Hematopoietic multipotent progenitor cell treated with erythropoietin and hydrocortisone succinate and interleukin-3 and kit ligand, for 4 days (in vitro differentiated cells): ENCODE measurements at places on chromosomes 12 and 14.

DNA sequence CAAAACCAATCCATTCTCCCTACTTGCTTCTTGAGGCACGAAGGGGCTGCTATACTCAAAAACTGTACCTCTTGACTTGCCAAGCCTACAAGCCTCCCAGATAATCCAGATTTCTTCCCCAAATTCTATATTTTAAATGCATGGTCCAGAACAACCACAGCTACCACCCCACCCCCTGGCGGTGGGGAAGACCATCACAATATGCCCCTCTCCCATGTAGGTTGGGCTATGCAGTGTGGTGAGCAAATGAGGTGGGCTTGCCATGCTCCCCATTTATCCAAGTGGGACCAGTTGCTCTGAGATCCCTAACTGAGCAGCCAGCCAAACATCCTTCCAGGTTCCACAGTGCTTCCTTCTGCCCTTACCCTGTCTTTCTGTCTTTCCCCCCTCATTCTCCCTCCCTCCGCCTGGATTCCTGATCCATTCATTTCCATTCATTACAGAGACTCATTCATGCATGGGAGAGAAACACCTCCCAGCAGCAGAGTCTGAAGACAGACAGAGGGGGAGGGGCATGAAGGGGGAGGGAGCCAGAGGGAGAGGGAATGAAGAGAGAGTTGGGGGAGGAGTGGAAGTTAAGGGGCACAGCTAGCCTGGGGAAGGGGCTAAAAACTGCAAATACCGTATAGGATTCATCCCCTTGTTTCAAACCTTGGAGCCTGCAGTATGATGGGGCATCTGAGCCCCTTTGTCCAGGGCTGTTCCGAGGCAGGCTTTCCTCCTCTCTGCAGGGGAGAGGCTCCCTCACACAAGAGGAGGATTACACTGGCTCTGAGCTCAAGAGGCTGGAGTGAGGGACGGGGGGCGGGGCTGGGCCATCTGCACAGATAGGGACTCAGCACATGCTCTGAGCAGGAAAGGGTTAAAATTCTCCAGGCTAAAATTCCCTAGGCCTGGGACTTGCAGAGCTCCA is 4.4 kb downstream of the ZNF219 start:
- DNase-seq, result no peak

GRCh38 chr14:102418169-102418852 is 55.6 kb downstream of the TECPR2 start:
- no peak for DNase-seq

- no peak for DNase-seq
Measured at GRCh38 chr12:77914081-77914488, 83.4 kb downstream of the NAV3 start.

- peak; percentile 80 for DNase-seq
Measured at GRCh38 chr12:55142669-55143565, 16.7 kb downstream of the OR9K2 start.

DNA sequence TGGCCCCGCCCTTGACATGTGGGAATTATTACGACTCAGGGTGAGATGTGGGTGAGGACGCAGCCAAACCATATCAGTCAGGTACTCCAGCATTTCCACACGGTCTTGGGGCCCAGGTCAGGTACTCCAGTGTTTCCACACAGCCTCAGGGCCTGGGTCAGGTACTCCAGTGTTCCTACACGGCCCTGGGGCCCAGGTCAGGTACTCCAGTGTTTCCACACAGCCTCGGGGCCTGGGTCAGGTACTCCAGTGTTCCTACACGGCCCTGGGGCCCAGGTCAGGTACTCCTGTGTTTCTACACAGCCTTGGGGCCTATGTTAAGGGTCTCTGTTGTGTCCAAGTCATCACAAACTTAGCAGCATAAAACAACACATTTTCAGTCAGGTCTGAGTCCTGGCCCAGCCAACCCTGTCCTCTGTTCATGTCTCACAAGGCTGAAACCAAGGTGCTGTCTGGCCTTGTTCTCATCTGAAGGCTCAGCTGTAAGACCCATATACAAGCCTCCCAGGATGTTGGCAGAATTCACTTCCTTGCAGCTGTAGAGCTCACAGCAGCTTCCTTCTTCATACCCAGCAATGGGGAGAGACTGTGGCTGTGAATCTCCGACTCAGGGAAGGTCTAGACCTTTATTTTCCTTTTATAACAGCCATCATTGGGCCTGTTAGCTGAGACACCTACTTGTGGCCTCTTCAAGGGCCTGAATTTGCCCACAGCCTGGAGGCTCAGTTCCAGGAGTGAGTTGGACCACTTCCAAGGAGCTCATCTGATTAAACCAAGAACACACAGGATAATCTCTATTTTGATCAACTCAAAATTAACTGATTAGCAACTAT is 107.6 kb upstream of the SFSWAP start:
- no peak for DNase-seq

DNA sequence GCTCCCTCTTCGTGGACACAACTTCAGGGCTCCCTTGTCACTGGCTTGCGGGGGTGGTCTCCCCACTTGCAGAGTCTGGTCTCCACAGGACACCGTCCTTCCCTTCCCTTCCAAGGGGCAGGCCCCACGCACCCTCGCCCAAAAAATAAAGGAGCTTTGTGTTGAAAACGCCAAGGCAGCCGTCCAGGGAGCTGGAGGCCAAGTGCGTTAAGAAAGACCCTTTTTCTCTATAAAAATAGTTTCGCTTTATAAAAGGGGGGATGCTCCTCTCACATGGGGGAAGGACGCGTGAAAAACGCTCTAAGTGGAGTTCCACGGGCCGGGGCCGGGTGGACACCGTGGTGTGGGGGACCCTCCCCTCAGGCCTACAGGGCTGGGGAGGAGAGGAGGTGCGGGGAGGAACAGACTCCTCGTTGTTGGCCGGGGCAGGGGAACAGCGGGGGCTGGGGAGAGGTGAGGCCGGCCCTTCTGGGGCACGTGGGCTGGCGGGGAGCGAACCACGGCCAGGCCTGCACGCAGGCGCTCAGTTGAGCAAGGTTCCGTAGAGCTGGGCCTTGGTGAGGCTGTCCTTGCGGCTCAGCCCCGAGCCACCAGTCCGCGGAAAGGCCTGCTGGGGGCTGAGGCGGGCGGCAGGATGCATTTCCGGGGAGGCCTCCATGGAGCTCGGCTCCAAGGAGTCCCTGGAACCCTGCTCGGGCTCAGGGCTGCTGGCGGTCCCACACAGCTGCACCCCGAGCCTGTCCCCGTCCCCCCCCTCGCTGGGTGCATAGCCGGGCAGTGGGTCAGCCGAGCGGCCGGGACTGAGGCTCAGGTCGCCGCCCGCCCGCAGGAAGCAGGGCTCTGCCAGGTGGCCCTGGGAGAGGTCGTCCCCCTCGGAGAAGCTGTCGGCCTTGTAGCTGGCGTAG is 49.5 kb downstream of the BEGAIN start:
- DNase-seq, result no peak

- DNase-seq, result no peak
Measured at GRCh38 chr12:67391034-67391433, 121.9 kb downstream of the CAND1 start.

GRCh38 chr14:24115422-24116127 is 826 bp upstream of the NRL start:
- DNase-seq, result no peak

DNA sequence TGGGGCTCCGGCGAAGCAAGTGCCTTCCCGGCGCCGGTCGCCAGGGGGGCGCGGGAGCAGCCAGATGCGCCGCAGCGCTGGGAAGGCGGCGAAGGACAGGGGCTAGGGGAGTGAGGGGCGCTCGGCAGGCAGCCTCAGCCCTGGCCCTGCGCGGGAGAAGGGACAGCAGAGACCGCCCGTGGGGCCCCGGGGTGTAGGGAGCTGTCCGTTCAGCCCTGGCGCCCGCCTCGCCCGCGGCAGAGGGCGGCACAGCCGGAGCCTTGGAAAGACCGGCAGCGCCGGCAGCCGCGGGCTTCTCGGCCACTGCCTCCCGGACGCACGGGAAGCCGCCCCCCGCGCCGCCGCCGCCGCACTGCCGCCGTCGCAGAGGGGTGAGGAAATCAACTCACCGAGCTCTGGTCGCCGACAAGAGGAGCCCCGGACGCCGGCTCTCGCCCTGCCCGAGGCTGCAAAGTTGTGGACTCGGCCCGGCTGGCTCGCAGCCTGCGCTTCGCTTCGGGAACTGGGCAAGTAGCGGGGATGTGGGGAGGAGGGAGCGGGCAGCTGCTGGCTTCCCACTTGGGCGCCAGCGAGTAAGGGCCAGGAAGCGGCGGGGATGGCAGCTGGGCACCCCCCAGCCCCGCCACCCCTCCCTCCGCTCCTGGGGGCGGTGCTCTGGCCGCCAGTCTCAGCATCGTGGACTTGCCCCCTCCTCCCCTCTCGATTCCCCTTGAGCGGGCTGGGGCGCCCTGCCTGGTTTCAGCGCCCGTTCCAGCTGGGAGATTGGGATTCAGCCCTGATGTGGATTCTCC is at the start of gene ZDHHC22:
Gene ZDHHC22, minus strand, starts transcription at position 578 of the 791 bp plus-strand sequence. CDS start 2,053 bp downstream, outside the sequence.
- DNase-seq, result peak; percentile 47
